Large intestine (tissue), 12 donors: ENCODE measurements at places on chromosomes 3 and 15. TPM values are rescaled to one million over a fixed set of nuclear protein-coding genes. Genes with fewer than 3 reads are reported as not detected.

- no peaks in the 10 kb centered on the region for H3K36me3 ChIP-seq
- H3K27me3 ChIP-seq, result peaks cover 6% of the 10 kb centered on the region
- H3K27ac ChIP-seq, result no peak overlapping the region
- peaks cover 10% of the 10 kb centered on the region for H3K4me1 ChIP-seq
- no peak for DNase-seq
Measured at GRCh38 chr15:69825941-69826818, 271.5 kb downstream of the TLE3 start.

DNA sequence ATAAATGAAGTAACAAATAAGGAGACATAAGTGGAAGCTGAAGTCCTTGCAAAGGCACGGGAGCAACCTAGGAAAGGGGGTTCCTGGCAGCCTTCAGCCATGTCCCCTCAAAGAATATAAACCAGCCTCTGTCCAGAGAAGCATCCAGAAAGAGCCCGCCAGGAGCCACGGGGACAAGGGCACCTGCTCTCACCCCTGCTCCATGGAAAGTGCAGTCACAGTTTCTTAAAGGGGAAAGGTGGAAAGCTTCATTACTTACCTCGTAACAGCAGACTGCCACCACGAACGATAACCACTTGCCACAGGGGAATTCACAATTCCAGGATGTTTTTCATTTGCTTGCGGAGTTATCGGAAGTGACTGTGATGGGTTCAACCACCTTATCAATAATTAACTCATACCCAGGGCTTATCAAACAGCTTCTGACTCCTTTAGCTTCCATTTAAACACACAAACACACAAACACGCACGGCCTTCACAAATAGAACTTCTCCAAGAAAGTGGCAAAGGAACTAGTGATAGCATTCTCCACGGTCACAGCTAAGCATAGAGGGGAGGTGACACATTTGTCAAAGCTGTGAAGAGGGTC is 134.2 kb upstream of the IGF1R start:
- DNase-seq, result peak; percentile 27
- H3K4me3 ChIP-seq, result no peak overlapping the region

DNA sequence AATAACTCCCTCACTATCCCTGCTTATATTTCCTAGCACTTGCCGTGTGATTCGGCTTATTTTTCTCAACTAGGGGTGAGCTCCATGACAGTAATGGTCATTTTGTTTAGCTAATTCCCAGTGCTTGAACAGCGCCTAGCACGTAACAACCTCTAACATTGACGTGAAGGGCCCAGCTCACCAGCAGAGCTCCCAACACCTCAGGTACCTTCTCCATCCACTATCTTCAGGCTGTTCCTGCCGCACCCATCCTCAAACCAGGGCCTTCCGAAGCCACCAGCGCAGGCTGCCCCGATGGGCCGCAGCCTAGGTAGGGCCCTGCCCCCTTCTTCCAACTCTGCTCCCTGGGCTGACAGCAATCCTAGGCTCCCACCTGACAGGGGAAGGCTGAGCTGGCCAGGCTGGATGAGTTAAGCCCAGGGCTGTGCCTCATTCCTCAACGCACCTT is 751 bp upstream of the RPS17 start:
- no peak for DNase-seq
- H3K27me3 ChIP-seq, result peaks cover 15% of the 10 kb centered on the region
- peak overlapping the region; percentile 97 for H3K27ac ChIP-seq
- peaks cover 30% of the 10 kb centered on the region for H3K36me3 ChIP-seq

DNA sequence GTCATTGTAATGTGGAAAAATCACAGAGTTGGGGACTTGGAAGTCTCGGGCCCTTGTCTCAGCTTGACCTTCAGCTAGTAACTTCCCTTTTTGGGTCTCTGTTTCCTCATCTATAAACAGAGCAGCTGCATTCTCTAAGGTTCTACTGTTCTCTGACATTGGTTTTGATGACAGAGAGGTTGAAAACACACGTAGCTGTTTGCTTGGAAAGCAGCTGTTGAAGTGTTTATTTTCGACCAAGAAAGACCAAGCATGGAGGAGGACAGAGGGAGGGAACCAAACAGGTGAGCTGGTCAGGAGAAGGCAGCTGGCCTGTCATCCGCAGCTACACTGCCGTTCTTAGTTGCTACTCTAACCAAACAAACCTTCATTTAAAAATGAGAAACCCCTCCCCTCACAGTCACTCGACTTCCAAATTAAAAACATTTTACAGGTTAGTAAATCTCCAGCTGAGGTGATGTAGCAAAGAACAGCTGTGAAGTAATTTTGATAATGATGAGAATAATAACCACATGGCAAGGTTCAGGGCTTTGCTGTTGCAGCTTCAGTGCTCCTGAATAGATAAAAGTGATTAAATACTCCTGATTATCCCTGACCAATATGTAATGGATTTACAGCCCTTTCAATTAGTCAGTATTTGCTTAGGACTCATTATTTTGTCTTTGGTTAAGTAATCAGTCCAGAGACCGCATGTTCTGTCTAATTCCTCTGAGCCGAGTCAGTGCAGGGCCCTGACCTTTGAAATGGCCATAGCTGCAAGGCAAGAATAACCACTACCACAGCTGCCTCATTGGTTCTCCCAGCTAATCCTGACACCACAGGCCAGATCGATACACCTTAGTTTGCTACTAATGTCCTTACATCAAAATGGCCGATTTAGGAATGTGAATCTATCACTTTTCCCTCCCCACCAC is 65.3 kb downstream of the MEIS2 start:
- H3K27ac ChIP-seq, result no peak overlapping the region
- peak; percentile 26 for DNase-seq

DNA sequence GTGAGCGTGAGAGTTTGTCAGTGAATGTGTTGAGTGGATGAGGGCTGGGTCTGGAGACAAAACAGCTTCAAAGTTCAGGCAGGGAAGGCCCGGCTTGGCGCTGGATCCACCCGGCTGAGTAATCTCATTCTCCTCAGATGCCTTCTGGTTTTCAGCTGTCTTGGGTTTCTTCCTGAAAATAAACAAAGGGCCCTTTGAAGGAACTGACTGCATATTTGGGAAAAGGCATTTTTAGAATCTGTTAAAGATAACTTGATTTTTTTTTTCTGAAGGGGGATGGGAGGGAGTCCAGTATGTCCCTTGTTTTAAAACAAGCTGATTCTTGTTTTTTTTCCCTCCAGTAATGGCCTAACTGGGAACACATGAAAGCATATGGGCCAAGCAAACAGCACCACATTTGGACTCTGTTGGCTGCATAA is 86.4 kb downstream of the TIGIT start:
- no peaks in the 10 kb centered on the region for H3K27me3 ChIP-seq
- H3K4me3 ChIP-seq, result no peak overlapping the region
- DNase-seq, result peak; percentile 14
- H3K36me3 ChIP-seq, result peaks cover 13% of the 10 kb centered on the region
- no peak overlapping the region for H3K27ac ChIP-seq
- no peaks in the 10 kb centered on the region for H3K4me1 ChIP-seq

DNA sequence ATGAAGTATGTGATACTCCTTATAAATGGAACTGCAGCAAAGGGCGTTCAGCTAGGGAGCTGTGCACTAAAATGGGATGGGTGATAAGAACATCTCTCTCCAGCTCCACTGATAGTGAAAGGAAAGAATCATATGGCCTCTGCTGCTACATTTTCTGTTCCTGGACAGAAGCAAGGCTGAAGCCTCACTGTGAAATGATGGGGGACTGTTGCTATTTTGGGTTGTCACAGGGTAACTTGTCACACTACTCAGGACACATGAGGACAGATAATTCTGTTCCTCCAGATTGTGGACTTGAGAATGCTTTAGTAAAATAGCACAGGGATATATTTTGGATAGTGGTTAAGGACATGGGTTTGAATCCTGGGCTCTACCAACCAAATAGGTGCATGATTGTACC is 423.6 kb downstream of the FHIT start:
- no peak for DNase-seq
- H3K36me3 ChIP-seq, result no peaks in the 10 kb centered on the region
- no peaks in the 10 kb centered on the region for H3K4me1 ChIP-seq
- H3K27me3 ChIP-seq, result no peaks in the 10 kb centered on the region
- no peak overlapping the region for H3K27ac ChIP-seq

GRCh38 chr3:63977893-63978292 is 45.4 kb downstream of the PSMD6 start:
- peaks cover 4% of the 10 kb centered on the region for H3K4me1 ChIP-seq
- DNase-seq, result no peak
- no peak overlapping the region for H3K4me3 ChIP-seq
- H3K36me3 ChIP-seq, result peaks cover 39% of the 10 kb centered on the region
- H3K27me3 ChIP-seq, result no peaks in the 10 kb centered on the region

Gene PATL2
- 2.3 TPM for polyA plus RNA-seq

Gene IL1RAP
- polyA plus RNA-seq, result 9.7 TPM

Gene TMC3
- 6.2 TPM for polyA plus RNA-seq

Gene SMCO1
- not detected for polyA plus RNA-seq
